Activated naive CD8-positive, alpha-beta T cell treated with anti-CD3 and anti-CD28 coated beads for 36 hours (primary cell): ENCODE measurements at places on chromosomes 2 and 18.

DNA sequence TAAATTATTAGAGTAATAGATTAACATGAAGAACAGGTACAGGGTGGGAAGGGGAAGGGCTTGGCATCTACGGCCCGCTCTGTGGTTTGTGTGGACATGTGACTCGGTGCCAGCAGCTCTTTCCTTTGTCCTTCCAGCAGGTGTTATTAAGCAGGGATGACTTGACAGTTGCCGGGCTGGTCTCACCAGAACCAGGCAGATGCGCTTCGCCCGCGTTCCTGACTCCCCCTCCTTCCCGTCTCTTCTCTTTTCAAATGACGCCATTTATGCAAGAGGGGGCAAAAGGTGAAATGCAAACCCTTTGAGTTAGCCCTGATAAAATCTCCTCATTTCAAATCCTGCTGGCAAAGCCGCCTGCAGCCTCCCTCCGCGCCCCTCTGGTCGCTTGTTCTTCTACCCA lies 38.9 kb upstream of the MGAT4A start:
- peak; percentile 34 for DNase-seq

DNA sequence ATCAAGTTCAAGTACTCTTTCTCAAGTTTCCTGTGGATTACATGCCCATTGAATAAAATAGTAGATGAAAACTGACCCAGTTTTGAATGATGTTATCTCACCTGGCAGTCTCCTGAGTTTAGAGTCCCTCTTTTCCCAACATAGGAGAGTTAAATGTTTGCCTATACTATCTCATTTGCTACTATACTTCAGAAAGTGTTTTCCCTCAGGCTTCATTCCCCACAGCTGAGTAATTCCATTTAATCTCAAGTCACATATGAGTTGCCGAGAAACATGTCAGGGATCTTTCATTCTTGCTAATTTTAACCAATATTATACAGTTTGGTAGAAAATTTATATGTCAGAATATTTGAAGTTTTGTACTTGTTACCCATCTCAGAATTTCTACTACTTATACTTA lies 150.4 kb upstream of the CDH19 start:
- DNase-seq, result no peak

- DNase-seq, result no peak
These were observed 58.4 kb downstream of the UBE2E3 start for GRCh38 chr2:181038796-181039195.

GRCh38 chr2:24082787-24083566 lies 1.7 kb downstream of the TP53I3 start:
- DNase-seq, result no peak

DNA sequence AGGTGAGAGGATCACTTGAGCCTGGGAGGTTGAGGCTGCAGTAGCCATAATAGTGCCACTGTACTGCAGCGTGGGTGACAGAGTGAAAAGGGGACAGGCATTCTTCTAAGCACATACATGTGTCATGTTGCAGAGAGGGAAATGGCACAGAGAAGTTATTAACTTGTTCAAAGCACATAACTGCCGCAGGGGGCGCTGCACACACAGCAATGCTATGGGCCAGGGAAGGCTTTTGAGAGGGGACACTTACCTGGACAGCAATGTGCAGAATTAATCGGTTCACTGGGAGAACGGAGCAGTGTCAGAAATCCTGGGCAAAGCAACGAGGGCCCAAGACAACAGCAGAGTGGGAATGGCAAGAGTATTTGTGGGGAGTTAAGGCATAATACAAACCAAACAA lies 2.4 kb downstream of the SCYGR8 start:
- DNase-seq, result no peak

GRCh38 chr2:79511320-79511951 lies 1.4 kb upstream of the CTNNA2 start:
- peak; percentile 1 for DNase-seq

DNA sequence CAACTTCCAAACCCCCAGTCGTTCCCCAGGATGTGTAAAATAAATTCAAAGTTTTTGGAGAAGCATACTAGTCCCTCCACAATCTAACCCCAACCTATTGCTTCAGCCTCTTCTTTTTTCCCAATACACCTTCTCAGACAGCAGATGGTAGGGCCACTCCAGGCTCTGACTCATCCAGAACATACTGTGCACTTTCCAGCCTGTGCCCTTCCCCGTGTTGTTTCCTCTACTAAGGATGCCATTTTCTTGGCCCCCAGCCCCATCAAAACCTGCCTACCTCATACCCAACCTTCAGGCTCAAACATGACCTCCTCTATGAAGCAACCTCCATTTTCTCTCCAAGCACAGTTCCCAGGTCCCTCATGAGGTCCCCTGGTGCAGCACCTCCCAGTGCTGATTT lies 669.3 kb downstream of the BCL11A start:
- no peak for DNase-seq

GRCh38 chr2:120496235-120496634 lies 150.3 kb downstream of the INHBB start:
- DNase-seq, result no peak

DNA sequence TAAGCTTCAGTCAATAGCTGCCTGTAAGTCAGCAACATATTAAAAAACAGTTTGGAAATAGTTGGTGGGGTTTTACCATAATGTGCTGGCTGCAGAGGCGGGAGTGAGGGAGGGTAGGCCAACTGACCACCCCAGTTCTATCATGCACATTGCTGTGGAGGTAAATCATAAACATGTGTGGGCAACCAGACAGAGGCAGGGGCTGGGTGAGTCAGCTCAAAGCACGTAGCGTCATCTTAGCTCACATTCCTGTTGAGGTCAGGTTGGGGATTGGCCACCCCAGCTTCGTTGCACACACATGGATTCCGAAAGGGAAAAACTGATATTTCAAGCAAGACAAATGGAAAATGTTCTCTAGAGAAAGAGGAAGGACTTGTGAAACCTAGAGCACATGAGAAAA lies 19.5 kb downstream of the GPR45 start:
- no peak for DNase-seq

- no peak for DNase-seq
These were observed 7.6 kb downstream of the HIBCH start for GRCh38 chr2:190311893-190312634.

GRCh38 chr2:15159751-15160177 lies 401.4 kb downstream of the NBAS start:
- DNase-seq, result no peak

GRCh38 chr2:108719149-108720044 lies at the start of gene RANBP2:
RANBP2 (plus strand) TSS chr2:108719482; CDS start chr2:108719607, 125 bp downstream.
- peak; percentile 96 for DNase-seq

- DNase-seq, result no peak
These were observed 142.6 kb downstream of the MYT1L start for GRCh38 chr2:2188344-2188920.

GRCh38 chr2:202376460-202377206 lies 506 bp downstream of the BMPR2 start:
- peak; percentile 50 for DNase-seq

DNA sequence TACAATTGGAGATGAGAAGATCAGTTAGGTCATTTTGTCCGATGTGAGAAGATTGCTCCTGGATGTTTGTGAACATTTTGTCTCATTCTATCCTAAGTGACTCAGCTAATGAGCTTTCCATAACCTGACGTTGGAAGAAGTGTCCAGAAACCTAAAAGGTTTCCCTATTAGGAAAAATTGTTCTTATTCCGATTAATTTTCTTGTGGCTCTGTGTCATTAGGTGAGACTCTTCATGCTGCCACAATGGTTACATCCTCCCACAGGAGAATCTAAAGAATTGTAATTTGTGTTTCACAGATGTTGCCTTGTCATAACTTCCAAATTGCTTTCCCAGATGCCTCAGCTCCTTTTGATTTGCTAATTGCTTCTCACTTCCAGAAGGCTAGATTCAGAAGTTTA lies 261.0 kb upstream of the APCDD1 start:
- DNase-seq, result no peak

DNA sequence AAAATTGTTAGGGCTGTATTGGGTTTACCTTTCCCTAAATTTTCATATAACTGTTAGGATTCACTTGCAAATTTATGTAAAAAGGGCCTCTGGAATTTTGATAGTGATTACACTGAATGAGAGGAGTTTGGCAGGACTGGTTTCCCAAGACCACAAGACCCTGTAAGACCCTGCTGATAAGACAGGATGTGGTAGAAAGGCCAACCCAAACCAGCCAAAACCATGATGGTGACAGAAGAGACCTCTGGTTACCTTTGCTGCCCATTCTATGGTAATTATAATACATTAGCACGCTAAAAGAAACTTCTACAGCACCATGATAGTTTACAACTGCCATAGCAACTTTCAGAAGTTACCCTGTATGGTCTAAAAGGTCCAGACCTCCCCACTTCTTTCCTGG lies 8.3 kb upstream of the CASP10 start:
- no peak for DNase-seq

GRCh38 chr2:111534910-111535352 lies 349.1 kb downstream of the ANAPC1 start:
- no peak for DNase-seq

- DNase-seq, result no peak
These were observed 166.5 kb downstream of the SEPTIN10 start for GRCh38 chr2:109447251-109447661.

- DNase-seq, result no peak
These were observed 105.3 kb downstream of the GORASP2 start for GRCh38 chr2:171034315-171034714.

DNA sequence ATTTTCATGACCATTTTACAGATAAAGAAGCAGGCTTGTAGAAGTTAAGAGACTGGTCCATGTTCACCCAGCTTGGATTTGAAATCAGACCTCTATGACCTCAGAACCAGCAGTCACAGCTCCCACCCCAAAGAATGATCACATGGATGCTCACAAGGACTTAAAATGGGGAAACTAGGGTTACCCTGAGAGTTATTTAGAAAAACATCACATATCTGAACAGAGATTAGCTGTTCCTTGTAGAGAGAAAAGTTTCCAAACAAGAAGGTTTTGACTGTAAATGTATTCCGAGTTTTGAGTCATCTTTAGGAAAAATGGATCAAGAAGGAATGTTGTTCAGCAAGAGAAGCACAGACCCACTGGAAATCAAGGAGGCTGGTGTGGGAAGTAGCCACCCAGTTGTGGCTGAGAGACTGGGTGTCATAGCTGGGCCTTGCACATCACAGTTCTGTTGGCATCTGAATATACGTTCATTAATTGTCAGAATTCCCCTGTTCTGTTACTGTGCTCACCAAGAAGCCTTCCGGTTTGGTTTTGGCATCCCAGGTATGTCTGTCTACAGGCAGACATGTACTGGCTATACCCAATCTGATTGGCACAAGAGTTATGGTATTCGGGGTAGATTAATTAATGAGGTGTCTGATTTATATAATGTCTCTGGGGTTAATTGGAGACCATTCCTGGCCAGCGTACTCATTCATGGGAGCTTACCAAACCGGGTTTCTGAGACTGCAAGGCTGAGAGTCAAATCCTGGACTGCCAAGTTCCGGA lies 371.8 kb upstream of the SLC14A2 start:
- no peak for DNase-seq

DNA sequence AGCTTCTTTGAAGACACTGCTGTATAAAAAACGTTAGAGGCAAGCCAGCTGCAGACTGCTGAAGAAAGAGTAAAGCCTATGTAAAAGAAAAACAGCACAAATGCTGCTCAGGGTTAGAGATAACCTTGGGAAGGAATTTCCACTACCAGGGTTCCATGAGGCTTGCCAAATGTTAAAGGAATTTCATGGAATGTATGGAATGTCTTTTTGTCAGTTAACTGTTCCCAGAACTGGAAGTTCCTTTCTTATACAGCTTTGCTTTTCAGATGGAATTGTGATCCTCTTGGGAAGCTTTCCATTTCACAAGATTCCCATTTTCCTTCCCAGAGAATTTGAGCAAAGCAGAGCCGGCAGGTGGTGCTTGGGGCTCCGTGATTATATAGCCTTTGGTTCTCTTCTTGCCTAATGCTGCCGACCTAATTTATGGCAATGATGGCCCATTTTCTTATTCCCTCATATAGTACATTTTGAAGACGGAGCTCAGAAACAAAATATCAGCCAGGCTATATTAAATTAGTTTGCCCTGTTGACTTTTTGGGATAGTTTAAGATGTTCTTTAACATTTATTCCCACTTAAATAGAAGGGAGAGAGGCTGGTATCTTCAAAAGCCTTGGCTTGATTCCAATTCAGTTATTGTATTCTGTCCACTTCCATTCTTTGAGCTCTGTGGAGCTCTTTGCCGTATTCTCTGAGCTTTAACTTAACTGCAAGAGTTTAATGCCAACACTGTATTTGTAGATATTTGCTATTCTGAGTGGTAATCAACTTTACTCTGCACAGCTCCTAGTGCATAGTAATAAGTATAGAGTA lies 162.3 kb downstream of the PHLPP1 start:
- no peak for DNase-seq

DNA sequence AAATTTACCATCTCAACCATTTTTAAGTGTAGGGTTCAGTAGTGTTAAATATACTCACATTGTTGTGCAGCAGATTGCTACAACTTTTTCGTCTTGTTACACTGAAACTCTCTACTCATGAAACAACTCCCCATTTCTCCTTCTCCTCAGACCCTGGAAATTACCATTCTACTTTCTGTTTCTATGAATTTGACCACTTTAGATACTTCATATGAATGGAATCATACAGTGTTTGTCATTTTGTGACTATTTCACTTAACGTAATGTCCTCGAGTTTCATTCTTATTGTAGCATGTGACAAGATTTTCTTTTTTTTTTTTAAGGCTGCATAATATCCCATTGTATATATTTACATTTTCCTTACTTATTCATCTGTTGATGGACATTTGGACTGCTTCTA lies 203.8 kb downstream of the PLCL1 start:
- no peak for DNase-seq

- no peak for DNase-seq
These were observed 168.1 kb downstream of the AFF3 start for GRCh38 chr2:99974275-99974674.

DNA sequence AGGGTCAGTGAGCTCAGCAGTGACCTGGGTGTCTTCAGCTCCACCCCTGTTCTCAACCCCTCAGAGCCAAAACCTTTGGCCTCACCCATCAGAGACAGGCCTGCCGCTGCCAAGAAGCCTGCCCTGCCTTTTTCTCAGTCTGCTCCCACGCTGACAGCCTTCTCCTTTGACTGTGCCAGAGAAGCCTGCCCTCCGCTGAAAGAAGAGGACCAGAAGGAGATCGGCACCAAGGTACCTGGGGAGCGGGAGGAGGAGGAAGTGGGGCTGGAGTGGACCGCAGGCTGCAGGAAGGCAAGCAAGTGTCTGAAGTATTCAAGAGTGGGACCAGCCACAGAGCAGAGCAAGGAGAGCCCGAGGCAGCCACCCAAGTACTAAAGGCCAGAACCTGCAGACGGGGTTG lies 33.2 kb downstream of the TOGARAM2 start:
- no peak for DNase-seq
